ENCODE measurements at places on chromosomes 3 and 15.
A peak's percentile ranks its signal among the peaks of the same experiment; 100 is the strongest.

DNA sequence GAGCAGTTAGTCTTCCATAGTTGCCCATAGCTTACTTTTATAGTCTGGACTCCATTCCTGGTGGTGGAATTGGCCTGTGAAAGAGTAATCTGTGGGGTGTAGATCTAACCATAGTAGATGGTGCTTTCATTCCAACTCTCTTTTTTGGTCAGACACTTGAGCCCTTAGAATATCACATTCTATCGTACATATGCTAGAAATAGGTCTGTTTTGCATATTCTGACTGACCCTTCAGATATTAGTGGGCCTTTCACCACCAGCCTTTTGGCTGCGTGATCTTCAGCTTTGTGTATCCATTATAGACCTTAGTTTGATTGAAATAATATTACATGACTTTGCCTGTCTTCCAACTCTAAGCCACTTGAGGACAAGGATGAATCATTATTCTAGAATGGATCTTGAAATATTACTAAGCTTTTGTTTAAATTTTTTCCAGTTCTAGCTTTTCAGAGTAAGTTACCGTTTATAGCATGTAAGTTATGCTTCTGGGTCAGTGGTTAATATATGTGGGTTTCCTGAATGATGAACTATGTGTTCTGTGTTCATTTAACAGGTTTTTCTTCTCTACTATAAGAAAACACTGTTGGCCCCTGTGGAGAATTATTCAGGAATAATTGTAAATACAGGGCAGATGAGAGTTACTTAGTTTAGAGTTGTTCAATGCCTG lies 8.7 kb downstream of the RAB7A start:
- DNase-seq, result no peak

GRCh38 chr3:181755959-181756358 lies 44.2 kb downstream of the SOX2 start:
- DNase-seq, result no peak

DNA sequence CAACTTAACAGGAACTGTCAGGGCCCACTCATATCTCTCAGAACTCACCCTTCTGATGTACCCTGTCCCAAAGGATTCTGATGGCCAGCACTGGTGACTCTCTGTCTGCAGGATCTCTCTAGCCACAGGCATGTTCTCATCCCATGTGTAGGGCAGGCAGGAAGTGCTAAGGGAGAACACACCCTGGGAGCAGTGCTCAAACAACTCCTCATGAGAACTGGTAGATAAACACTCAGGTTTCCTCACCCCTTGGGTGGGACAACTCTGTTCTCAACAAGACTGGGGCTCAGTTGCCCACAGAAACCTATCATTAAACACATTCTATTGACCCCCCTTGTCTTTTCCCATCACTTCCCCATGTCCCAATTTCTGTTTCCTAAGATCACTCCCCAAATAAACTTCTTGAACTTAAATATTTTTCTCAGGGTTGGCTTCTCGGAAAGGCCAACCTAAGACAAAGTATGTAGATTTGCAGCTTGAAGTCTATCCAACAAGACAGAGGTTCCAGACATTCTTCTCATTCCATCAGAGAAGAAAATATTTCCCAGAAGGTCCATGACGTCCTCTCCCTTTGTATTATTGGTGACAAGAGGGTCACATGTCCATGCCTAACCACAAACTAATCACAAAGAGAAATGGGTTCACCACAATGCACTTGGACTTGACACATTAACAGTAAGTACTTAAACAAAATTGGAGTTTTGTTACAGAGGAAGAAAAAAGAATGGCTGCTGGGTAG lies 276.6 kb upstream of the GADL1 start:
- DNase-seq, result peak; percentile 10

DNA sequence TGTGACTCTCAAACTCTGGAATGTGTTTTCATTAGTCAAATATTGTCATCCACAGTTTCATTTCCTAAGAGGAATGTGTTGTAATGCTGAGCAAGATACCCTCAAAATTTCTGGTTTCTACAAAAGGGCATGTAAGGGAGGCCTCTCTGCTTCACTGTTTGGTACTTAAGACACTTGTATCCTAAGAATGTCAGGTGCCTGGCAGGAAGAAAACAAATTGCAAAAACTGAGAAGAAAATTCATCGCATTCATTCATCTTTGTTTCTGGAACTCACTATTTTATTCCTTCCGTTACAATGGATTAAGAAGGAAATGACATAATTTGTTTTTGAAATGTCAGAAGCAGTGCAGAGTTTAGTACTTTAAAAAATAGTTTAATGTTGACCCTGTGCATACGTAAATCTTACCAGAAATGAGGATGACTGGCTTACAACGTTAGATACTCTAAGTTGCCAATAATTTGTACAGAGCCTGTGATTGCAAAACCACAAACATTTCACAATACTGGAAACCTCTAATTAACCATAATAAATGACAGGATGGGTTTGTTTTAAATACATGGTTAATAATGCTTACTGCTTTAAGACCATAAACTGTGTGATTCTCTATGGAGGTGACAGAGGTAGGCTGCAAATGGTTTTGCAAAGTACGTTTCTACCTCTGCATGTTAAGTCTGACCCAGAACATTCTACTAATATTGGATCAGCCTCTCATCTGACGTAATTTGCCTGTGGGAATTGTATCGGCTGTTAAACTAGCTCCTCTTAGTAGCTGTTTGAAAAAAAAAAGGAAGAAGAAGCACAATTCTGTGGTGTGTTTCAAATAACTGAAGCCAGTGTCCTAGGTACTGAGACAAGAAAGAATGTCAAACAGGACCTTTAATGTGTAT lies 477.8 kb downstream of the RBMS3 start:
- peak; percentile 81 for DNase-seq

DNA sequence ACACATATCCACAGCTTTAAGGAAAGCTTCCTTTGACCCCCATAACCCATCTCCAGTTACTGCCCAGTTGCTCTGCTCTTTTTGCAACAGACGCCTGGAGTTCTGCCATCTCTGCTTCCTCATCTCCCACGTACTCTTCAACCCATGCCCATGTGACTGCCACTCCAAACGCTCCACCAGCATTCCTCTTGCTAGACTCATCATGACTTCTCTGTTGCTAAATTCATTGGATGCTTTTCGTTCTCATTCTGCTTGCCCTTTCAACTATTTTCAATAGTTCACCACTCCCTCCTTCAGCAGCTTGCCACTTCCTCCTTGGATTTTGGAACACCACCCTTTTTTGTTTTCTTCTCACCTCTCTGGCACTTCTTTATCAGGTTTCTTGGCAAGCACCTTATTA lies 2.7 kb upstream of the KNSTRN start:
- peak; percentile 97 for DNase-seq

- DNase-seq, result no peak
Observed at GRCh38 chr3:10273702-10274305, 18.9 kb downstream of the GHRL start.

- DNase-seq, result no peak
Observed at GRCh38 chr3:9653565-9654248, 4.4 kb downstream of the MTMR14 start.

DNA sequence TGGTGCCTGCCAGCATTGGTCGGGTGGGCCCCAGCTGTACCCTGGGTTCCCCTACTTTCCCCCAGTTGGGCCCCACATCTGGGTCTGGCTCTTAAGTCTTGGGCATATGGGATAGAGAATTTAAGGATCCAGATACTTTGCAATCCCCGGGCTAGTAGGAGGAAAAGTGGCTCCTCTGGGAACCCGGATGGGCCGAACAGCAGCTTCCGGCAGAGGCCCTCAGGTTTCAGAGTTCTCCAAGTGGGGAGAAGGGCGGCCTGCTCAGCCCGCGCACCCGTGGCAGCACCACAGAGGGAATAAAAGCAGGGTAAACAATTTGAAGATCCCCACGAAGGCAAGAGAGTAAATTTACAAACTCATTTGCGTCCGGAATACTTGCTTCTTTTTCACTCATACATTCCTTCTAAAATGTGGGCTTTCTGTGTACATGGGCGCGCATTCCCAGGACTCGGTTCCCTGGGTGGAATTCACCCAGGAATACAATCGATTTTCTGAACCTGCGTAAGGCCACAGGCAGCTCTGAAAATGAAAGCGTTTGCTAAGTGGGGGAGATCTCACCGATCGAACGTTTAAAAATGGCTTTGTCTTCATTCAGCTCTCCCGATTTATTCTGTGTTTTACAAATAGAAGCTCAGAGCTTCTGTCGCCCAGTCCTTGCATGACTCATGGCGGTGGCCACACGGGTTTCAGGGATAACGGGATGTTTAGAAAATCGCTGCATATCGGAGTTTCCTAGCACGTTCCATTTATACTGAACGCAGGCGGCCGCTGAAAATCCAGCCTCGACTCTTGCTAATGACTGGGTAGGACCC lies 74.0 kb upstream of the POLG start:
- DNase-seq, result no peak

DNA sequence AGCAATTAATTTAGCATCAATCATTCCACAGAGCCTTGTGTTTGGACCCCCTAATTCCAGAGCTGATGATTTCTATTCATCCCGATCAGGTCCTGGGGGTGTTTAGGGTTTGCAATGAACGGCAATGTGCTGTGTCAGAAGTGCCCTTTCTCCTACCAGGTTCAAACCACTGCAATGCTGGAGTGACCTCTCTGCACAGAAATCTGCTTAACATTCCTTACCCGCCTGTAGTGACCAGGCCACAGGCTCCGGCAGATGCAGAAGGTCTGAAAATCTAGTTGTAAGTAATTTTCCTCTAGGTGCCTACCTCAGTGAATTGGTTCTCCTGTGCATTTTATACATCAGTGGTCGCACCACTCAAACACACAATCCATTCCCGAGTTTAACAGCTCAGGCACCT lies 725.3 kb upstream of the CFAP20DC start:
- no peak for DNase-seq

DNA sequence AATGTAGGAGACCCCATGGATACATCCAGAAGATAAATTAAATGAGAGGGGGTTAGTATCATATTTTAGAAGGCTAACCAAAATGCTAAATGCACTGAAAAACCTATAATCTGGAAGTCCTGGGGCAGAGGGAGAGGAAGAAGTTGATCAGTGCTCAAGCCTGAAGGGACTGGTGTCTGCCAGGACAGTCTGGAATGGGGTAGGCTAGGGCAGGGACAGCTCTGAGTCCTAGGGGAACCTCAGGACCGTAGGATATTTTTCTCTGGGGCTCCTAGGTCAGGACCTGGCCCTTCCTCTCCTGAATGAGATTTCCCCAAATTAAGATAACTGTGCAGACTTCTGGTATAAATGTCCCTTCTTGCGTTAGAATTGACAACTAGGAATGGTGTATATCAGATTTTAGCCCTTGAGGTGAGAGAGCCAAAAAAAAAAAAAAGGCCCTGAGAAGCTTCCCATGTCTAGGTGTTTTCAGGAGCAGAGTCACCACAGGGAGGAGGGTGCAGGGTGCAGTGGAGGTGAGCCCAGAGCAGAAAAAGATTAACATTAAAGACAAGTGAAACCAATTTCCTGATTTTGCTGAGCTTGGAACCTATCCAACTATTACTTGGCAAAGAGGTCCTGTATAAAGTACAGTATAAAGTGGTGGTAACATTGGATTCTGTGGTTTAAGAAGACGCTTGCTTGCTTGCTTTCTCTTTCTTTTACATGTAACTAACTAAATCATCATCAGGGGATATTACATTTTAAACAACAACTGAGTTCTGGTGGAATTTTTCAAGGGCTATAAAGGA lies 63.5 kb downstream of the HACD2 start:
- no peak for DNase-seq

- DNase-seq, result no peak
Observed at GRCh38 chr3:82773207-82773606, 1011.8 kb upstream of the GBE1 start.

DNA sequence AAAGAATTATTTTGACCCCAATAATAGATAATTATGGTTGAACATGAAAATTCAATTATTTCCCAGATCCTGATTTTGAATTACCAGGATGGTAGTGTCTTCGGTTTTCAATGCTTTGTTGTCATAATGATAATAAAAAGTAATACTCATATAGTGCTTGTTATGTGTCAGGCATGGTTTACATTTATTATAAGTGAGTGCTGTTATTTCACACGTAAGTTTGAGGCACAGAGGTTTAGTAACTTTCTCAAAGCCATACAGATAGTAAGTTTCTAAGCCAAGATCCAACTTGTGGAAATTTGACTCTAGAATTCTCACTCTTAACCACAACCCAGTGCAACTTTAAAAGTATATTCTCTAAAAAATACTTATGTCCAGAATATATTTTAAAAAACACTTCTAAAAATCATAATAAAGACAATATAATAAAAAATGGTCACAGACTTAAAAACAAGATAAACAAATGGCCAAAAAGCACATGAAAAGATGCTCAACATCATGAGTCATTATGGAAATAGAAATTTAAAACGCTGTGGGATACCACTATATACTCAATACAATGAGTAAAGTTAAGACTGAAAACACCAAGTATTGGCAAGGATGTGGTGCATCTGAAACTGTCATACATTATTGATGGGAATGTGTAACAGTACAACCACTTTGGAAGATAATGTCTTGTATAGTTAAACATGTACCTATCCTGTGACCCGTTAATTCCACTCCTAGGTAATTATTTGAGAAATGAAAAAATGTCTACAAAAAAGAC lies 45.2 kb downstream of the SPRED1 start:
- DNase-seq, result no peak

DNA sequence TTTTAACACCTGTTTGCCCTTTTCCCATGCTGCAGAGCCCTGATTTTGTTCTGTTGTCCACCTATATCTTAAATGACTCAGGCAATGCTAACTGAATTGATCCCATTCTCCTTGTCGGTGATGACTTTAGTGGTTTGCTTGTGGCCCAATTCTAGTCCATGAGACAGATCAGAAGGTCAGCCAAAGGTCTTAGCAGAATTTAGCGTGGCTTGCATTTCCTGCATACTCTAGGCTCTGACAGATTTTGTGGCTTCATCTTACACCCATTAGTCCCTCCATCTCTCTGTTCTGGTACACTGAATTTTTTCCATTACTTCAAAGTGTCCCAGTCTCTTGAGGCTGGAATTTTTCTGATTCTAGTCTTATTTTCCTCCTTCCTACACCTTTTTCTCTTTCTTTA lies 161.9 kb downstream of the STAC start:
- DNase-seq, result no peak

GRCh38 chr3:47082519-47082918 lies 81.4 kb downstream of the SETD2 start:
- DNase-seq, result no peak

DNA sequence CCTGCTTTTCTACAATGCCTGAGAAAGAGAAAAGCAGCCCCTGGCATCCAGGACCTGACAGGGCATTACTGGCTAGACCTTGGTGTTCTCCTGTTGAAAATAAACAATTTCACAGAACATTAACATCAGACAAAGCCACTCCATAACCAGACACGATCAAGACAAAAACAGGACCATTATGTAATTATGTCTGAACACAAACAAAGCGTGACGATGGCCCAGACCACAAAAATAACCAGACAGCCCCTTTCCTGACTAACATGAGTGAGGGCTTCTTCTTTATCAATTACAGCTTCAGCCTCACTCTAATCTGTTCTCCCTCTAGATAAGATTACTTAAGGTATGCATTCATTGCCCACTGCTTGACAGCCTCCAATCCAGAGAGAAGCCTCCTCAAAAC lies 172.7 kb upstream of the LMCD1 start:
- no peak for DNase-seq
